ENCODE measurements at places on chromosomes 5 and 9.

- no peak for DNase-seq
Measured at GRCh38 chr9:126763130-126763764, 41.6 kb upstream of the ZBTB43 start.

GRCh38 chr5:151095341-151096000, 14.6 kb upstream of the TNIP1 start:
- no peak for DNase-seq

GRCh38 chr5:178126556-178126955, 4.3 kb upstream of the RMND5B start:
- DNase-seq: no peak

DNA sequence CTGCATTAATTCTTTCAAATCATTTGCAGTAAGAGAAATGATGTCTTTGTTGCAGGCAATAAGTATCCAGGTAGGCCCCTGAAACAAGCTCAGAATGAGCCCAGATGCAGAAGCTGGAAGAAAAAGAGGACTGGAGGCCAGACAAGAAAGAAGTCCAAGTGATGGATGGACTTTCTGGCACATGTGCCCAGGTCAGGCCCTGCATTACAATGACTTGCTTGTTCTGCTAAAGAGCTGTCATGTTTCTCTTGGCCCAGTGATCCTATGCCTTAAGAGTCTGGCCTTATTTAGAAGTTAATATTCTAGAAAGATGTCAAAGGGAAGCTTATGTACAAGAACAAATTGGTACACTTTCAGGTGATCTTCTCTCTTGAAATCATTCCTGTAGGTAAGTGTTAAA, 64.8 kb downstream of the DPYSL3 start:
- no peak for DNase-seq

DNA sequence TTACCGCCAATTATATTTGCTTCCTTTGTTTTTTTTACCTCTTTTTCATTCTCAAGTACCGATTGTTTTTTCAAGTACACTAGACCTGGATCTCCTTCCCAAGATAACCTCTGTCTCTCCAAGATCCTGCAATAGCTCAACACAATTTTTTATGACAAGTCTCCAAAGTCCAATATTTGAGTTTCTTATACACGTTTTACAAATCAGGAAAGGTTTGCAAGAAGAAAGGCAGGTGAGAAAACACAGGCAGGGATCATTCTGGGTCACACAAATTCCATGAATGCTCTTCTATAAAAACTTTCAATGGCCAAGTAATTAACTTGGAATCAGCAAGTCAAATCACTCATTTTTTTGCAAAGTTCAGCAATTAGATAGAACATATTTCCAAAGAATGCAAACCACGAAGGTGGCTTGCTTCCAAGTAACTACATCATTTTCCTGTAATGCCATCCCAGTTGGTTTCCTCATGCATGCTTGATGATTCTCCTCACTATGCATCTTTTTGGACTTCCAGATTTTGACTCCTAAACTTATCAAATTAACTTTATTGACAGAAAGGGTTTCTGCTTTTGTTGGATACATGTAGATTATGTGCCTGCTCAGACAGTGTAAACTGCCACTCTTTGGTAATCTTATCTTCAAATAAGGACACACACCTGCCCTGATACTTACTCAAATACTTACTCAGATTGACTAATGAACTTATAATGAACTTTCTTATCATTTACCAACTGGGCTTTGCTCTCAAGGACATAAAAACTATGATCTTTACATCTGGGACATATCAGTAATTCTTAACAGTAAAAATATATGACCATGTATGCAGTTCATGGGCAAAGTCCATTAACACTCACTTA, 24.7 kb upstream of the IFNE start:
- no peak for DNase-seq
